ENCODE measurements at places on chromosomes 3 and 15. TPM values are rescaled to one million over a fixed set of nuclear protein-coding genes. Genes with fewer than 3 reads are reported as not detected.

- H3K4me1 ChIP-seq = no peaks in the 10 kb centered on the region
- H3K27me3 ChIP-seq = no peaks in the 10 kb centered on the region
- H3K4me3 ChIP-seq = no peak overlapping the region
- no peak for DNase-seq
- no peaks in the 10 kb centered on the region for H3K36me3 ChIP-seq
- no peak overlapping the region for H3K27ac ChIP-seq
Observed at GRCh38 chr3:127105587-127105986, 87.3 kb upstream of the PRR23E start.

DNA sequence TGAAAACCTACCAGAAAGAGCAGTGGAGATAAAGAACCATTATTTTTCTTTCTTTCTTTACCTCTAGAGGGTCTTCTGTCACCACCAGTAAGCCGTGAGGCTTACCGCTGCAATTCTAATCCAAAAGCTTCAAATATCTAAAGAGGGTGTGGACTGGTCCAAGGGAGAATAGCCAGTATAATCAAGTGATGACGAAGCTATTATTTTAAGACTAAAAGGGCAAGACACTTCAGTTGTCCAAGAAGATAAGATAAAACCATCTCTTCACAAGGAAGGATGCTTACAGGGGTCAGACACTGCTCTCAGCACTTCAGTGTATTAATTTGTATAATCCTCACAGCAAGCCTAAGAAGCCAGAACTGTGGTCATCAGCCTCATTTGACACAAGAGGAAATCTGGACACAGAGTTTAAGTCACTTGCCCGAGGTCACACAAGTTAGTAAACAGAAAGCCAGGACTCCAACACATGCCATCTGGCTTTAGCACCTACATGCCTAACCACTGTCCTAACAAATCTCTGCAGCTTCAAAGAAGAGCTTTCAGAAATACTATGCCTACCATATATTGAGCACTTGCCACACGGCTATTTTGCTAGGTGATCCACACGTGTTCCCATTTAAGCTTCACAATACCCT is 14.6 kb downstream of the HDC start:
- H3K27ac ChIP-seq = no peak overlapping the region
- no peaks in the 10 kb centered on the region for H3K36me3 ChIP-seq
- no peak for DNase-seq
- H3K4me3 ChIP-seq = no peak overlapping the region
- no peaks in the 10 kb centered on the region for H3K27me3 ChIP-seq
- H3K4me1 ChIP-seq = no peaks in the 10 kb centered on the region

DNA sequence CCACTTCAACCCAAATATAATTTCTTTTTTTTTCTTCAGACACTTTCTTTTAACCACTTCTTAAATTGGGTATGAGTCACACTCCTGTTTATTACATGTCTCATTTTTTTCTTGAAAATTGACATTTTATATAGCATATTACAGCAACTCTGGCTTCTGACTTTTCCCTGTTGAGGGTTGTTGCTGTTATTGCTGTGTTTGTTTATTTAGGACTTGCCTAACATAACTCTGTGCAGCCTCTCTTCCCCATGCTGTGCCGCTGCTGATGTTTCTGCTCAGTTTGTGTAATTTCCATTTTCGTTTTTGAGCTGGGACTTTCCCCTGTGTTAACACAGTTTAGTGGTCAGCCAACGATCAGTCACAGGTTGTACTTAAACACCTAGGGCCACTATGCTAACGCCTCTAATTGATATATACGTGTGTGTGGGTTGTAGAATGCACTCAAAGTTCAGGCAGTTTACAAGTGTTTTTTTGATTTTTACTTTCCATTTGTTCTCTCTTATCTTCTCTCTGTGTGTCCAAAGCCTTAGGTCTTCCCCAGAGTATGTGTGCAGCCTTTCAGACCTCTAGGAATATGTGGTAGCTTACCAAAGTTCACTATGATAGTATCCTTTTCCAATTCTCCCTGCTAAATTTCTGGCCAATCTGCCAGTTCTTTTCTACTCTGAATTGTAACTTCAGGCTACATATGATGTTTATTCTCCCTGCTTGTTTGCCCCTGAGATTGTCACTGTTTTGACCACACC is 337.2 kb downstream of the ZBTB20 start:
- no peak overlapping the region for H3K27ac ChIP-seq
- no peak overlapping the region for H3K4me3 ChIP-seq
- no peak for DNase-seq
- no peaks in the 10 kb centered on the region for H3K36me3 ChIP-seq

- H3K27ac ChIP-seq = no peak overlapping the region
- DNase-seq = no peak
- no peaks in the 10 kb centered on the region for H3K27me3 ChIP-seq
- no peaks in the 10 kb centered on the region for H3K4me1 ChIP-seq
- no peak overlapping the region for H3K4me3 ChIP-seq
Observed at GRCh38 chr3:40979962-40980361, 219.3 kb upstream of the CTNNB1 start.

DNA sequence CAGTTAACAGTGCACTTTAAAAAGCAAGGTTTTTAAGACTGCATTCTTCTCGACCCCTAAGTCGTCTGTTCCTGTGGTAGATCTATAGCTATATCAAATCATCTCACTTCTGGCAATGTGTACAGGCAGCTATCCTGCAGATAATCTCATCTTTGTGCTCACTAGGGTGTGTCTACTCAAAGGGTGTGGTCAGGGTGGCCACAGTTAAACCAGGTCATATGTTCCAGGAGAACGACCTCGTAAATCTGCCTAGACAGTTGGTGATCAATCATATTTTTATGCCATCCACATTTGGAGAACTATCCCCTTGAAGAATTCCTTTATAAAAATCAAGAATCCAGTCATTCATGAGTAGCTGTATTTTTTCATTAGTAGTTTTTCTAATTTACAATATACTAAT is 3.0 kb downstream of the VEPH1 start:
- no peaks in the 10 kb centered on the region for H3K27me3 ChIP-seq
- peaks cover 40% of the 10 kb centered on the region for H3K4me1 ChIP-seq
- H3K36me3 ChIP-seq = no peaks in the 10 kb centered on the region
- H3K27ac ChIP-seq = peak overlapping the region; percentile 78
- no peak for DNase-seq

GRCh38 chr15:98070137-98070536 is 109.6 kb downstream of the ARRDC4 start:
- no peak for DNase-seq
- no peak overlapping the region for H3K4me3 ChIP-seq
- no peaks in the 10 kb centered on the region for H3K4me1 ChIP-seq
- H3K36me3 ChIP-seq = no peaks in the 10 kb centered on the region

DNA sequence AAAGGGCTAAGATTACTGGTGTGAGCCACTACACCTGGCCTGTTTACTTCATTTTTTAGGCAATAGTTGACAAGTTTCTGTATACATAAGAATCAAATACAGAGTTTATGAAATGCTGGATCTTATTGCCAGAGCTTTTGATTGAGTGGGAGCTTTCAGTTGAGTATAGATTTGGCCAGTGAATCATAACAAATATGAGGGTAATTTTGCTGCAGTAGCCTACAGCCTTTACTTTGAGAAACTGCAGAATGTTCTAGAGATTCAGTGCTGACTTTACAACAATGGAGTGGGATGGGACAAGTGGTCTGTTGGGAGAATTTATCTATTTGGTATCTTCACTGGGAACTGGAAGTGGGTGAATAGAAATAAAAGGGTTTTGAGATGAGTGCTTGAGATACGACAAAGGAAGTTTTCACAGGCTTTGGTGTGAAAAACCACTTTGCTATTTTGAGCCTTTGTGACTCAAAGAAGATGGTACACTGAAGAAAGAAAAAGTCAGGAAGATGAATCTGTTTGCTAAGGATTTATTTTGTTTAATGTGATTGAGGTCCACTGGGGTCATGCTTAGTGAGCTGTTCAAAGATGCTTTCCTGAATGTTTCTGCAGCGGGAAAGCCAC is 227.8 kb downstream of the UBE2E2 start:
- no peaks in the 10 kb centered on the region for H3K4me1 ChIP-seq
- H3K27me3 ChIP-seq = no peaks in the 10 kb centered on the region
- H3K4me3 ChIP-seq = no peak overlapping the region
- no peaks in the 10 kb centered on the region for H3K36me3 ChIP-seq

NMNAT3 gene
- total RNA-seq = 5.7 TPM

TUSC7 gene
- total RNA-seq = not detected
